Activated CD8-positive, alpha-beta T cell treated with anti-CD3 and anti-CD28 coated beads for 36 hours (primary cell): ENCODE measurements at places on chromosomes 1 and 21. TPM values are rescaled to one million over a fixed set of nuclear protein-coding genes. Genes with fewer than 3 reads are reported as not detected.

- no peaks in the 10 kb centered on the region for H3K4me1 ChIP-seq
- no peaks in the 10 kb centered on the region for H3K36me3 ChIP-seq
- no peak overlapping the region for H3K27ac ChIP-seq
- H3K4me3 ChIP-seq: no peak overlapping the region
Observed at GRCh38 chr1:115729756-115730155, 38.8 kb downstream of the CASQ2 start.

LAMC2 gene
- total RNA-seq: not detected

- H3K4me3 ChIP-seq: no peak overlapping the region
- no peak overlapping the region for H3K27ac ChIP-seq
- H3K4me1 ChIP-seq: no peaks in the 10 kb centered on the region
Observed at GRCh38 chr1:228851618-228852017, 116.3 kb downstream of the RHOU start.

MARK1 gene
- total RNA-seq: not detected

- H3K27me3 ChIP-seq: peaks cover 1% of the 10 kb centered on the region
- peaks cover 48% of the 10 kb centered on the region for H3K4me1 ChIP-seq
- H3K27ac ChIP-seq: no peak overlapping the region
Observed at GRCh38 chr21:34885125-34885524, 164.0 kb downstream of the RUNX1 start.

DNA sequence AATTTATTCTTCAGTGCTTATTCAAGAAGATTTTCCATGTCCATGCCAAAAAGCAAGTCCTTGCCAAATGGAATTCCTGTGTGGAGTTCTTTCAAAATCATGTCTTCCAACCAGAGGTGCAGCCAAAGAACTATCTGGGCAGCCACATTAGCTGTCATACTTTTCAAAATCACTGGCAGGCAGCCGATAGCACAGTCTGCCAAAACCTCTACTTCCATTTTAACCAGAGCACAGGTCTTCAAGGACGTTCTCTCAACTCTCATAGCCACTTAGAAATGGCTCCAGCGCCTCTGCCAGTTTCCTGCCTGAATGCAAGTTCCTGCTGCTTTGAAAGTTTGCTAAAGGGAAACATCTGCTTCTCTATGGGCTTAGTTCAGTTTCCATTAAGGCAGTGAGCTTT, 975.7 kb upstream of the ADGRL4 start:
- H3K4me3 ChIP-seq: no peak overlapping the region
- no peaks in the 10 kb centered on the region for H3K4me1 ChIP-seq
- H3K27ac ChIP-seq: no peak overlapping the region
- H3K36me3 ChIP-seq: no peaks in the 10 kb centered on the region
- H3K27me3 ChIP-seq: no peaks in the 10 kb centered on the region
- DNase-seq: no peak

DNA sequence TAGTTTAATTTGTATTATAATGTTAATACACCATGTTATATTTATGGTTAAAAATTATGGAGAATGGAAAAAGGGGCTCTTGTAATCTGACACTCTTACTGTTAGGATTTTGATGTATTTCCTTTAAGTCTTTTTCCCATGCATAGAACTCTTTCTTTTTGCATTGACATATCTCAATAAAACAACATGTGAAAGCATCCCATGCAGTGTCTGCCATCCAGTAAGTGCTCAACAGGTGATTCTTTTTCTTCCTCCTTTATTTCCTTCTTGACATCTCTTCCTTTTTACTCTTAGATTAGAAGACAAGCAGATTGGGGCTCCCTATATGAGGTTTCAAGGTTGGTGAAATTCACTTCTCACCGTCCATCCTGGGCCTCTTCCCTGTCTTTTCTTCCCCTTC, 2.8 kb downstream of the NEXN start:
- H3K27me3 ChIP-seq: peaks cover 11% of the 10 kb centered on the region
- no peak overlapping the region for H3K4me3 ChIP-seq
- H3K27ac ChIP-seq: no peak overlapping the region
- peaks cover 7% of the 10 kb centered on the region for H3K4me1 ChIP-seq
- no peak for DNase-seq
- H3K36me3 ChIP-seq: no peaks in the 10 kb centered on the region

GRCh38 chr1:51753969-51754368, 124.6 kb downstream of the NRDC start:
- H3K27ac ChIP-seq: no peak overlapping the region
- DNase-seq: peak; percentile 13
- H3K4me1 ChIP-seq: peaks cover 5% of the 10 kb centered on the region
- H3K4me3 ChIP-seq: no peak overlapping the region

ENAH gene
- total RNA-seq: 0.65 TPM

HSF2BP gene
- 1.5 TPM for total RNA-seq

ATP1A4 gene
- not detected for total RNA-seq

GRCh38 chr1:25619101-25619890, 2.7 kb downstream of the MAN1C1 start:
- H3K4me1 ChIP-seq: peaks cover 79% of the 10 kb centered on the region
- peak; percentile 61 for DNase-seq
- H3K27me3 ChIP-seq: peaks cover 3% of the 10 kb centered on the region
- H3K27ac ChIP-seq: peak overlapping the region; percentile 50

GRCh38 chr21:36132696-36133095, 2.2 kb upstream of the CBR3 start:
- peaks cover 32% of the 10 kb centered on the region for H3K4me1 ChIP-seq
- H3K4me3 ChIP-seq: no peak overlapping the region
- H3K27ac ChIP-seq: no peak overlapping the region
- H3K36me3 ChIP-seq: peaks cover 3% of the 10 kb centered on the region
- H3K27me3 ChIP-seq: no peaks in the 10 kb centered on the region

GRCh38 chr21:41378849-41379248, 17.0 kb downstream of the MX2 start:
- no peaks in the 10 kb centered on the region for H3K27me3 ChIP-seq
- no peak overlapping the region for H3K4me3 ChIP-seq
- DNase-seq: no peak
- no peak overlapping the region for H3K27ac ChIP-seq

DNA sequence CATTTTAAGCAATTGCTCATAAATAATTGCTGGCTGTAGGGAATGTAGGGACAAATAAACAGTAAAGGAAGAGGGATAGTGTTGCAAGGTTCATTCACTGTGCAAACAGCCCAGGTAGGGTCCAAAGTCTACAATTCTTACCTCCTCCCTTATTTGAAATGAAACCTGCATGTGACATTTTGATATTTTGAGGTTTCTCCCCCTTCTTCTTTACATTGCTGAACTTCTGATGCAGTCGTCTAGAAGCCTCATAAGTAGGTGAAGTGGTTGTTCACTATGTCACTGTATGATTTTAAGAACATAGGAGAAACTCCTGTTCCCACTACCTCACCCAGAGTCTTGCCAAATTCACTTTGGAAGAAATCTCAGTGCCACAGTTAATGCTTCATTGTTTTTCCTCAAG, 16.1 kb downstream of the F5 start:
- no peak overlapping the region for H3K4me3 ChIP-seq
- H3K27me3 ChIP-seq: no peaks in the 10 kb centered on the region
- H3K4me1 ChIP-seq: peaks cover 10% of the 10 kb centered on the region
- no peak for DNase-seq

LDLRAD2 gene
- total RNA-seq: 0.07 TPM

DNA sequence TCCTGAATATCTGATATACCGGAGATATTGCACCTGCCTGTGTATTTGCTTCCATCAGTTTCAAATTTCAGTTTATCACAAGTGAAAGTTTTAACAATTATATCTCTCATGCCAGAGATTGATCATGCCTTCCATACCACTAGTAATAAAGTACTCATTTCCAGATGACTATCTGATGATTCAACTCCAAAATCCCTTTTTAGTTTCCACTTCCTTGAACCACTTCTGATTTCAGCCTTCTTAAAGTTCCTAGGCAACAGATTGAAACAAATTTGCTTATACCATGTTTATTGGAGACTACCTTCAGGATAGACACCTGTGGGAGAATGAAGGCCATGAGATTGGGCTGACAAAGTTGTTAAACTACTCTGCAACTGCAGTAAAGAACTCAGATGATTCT, 21.5 kb upstream of the COL11A1 start:
- H3K27ac ChIP-seq: no peak overlapping the region
- H3K4me1 ChIP-seq: no peaks in the 10 kb centered on the region
- DNase-seq: no peak

- H3K4me3 ChIP-seq: peak overlapping the region; percentile 15
- H3K27ac ChIP-seq: peak overlapping the region; percentile 79
- H3K4me1 ChIP-seq: peaks cover 40% of the 10 kb centered on the region
- DNase-seq: peak; percentile 35
- H3K27me3 ChIP-seq: no peaks in the 10 kb centered on the region
Observed at GRCh38 chr21:31363720-31364119, 19.7 kb upstream of the TIAM1 start.

PYHIN1 gene
- total RNA-seq: 7.0 TPM

DNA sequence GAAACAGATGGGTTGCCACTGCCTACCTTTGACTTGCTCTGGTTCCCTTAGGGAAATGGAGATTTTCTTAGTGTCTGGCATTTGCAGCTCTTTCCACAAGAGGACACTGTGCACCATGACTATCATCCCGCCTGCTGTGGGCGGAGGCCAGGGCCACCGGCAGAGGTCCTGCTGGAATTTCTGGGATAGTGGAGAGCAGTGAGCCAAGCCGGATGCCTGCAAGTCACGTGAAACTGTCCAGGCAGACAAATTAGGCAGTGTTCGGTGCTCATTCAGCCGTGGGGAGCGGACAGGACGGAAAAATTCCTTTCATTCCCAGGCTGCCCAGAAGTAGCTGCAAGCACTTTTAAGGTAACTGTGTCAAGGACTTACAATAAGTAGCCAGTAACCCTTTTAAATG, 43.4 kb downstream of the IGSF5 start:
- no peak overlapping the region for H3K4me3 ChIP-seq
- H3K27ac ChIP-seq: no peak overlapping the region
- no peak for DNase-seq
- H3K4me1 ChIP-seq: no peaks in the 10 kb centered on the region
- H3K27me3 ChIP-seq: no peaks in the 10 kb centered on the region
- no peaks in the 10 kb centered on the region for H3K36me3 ChIP-seq

DNA sequence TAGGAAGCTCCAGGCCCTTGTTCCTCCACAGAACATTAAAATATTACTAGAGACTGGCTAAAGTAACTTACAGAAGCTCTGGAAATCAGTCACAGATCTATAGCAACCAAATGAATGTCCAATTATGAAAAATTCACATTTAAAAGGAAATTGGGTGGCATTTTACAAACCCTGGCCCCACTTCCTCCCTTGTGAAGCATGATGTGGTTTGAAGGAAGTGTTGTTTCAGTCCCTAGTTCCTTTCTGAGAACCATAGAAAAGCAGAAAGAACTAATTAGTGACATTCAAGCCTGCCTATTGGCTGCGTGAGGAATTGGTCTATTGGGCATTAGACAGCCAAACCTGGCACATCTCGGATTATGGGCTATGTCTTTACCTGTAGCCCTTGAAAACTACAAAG, 649.7 kb upstream of the NEGR1 start:
- H3K4me1 ChIP-seq: no peaks in the 10 kb centered on the region
- no peak overlapping the region for H3K4me3 ChIP-seq
- H3K27me3 ChIP-seq: no peaks in the 10 kb centered on the region
- no peaks in the 10 kb centered on the region for H3K36me3 ChIP-seq

- H3K36me3 ChIP-seq: peaks cover 21% of the 10 kb centered on the region
- H3K4me3 ChIP-seq: peak overlapping the region; percentile 40
- no peak for DNase-seq
- H3K27ac ChIP-seq: peak overlapping the region; percentile 62
Observed at GRCh38 chr1:25641931-25642573, 25.5 kb downstream of the MAN1C1 start.

SLC30A2 gene
- total RNA-seq: not detected

DNA sequence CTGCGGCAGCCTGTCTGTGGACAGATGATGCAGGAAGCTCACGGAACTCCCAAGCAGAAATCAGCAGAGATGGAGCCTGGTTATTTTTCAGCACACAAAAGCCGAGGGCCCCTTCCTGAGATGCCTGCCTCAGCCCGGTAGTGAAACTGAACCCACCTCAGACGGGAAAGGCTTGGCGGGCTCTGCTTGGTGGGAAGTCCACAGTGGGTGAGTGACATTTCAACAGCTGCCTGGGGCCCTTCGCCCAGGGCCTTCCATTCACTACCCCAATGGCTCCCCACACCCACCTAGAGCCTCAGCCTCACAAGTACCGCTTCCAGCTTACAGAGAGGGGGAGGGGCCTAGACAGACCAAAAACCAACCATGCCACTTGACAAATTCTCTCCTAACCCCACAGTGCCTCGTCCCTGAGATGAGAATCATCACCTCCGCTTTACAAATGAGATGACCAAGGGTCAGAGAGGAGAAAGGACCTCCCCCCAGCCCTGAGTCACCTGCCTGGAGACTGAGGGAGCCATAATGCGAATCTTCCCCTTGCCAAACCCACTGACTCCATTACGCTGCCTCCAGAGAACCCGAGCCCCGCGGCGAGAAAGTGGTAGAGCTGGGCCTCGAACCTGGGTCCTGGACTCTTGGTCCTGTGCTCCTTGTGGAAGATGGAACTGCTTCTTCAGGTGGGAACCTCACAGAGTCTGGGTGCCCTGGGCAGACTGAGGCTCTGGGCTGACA, 3.4 kb upstream of the ECE1 start:
- peaks cover 35% of the 10 kb centered on the region for H3K36me3 ChIP-seq
- H3K27ac ChIP-seq: peak overlapping the region; percentile 95
- H3K27me3 ChIP-seq: no peaks in the 10 kb centered on the region
- H3K4me1 ChIP-seq: peaks cover 83% of the 10 kb centered on the region
- DNase-seq: peak; percentile 96

DNA sequence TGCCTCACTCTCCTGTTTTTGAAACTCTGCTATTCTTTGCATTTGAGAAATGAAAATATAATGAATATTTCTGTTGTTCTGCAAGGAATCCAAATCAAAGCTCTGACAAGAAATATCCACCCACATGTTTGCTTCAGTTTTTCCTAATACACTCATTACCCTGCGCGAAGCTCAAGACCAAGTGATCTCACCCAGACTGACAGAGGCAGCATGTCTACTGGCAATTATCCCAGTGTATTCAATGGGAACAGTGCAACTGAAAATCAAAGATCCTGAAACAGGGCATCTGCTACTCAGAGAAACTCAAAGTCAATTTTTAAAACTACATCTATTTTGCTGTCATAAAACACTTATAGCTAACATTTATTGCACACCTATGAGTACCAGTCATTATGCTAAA, 321.0 kb upstream of the LRRC7 start:
- no peak overlapping the region for H3K4me3 ChIP-seq
- no peaks in the 10 kb centered on the region for H3K36me3 ChIP-seq
- no peaks in the 10 kb centered on the region for H3K4me1 ChIP-seq
- H3K27me3 ChIP-seq: no peaks in the 10 kb centered on the region
- no peak for DNase-seq

- no peak overlapping the region for H3K27ac ChIP-seq
- peaks cover 2% of the 10 kb centered on the region for H3K27me3 ChIP-seq
- no peak for DNase-seq
- H3K4me3 ChIP-seq: no peak overlapping the region
Observed at GRCh38 chr1:161989786-161990185, 33.9 kb downstream of the OLFML2B start.

SYT6 gene
- total RNA-seq: not detected

CD244 gene
- 1.8 TPM for total RNA-seq

CRYAA gene
- total RNA-seq: not detected

GRCh38 chr1:25757846-25758185, 42.2 kb upstream of the SELENON start:
- peaks cover 31% of the 10 kb centered on the region for H3K4me1 ChIP-seq
- H3K27ac ChIP-seq: no peak overlapping the region
- no peaks in the 10 kb centered on the region for H3K27me3 ChIP-seq
- H3K36me3 ChIP-seq: peaks cover 1% of the 10 kb centered on the region
- H3K4me3 ChIP-seq: no peak overlapping the region
- DNase-seq: no peak

PLEKHA6 gene
- total RNA-seq: 3.0 TPM

- H3K36me3 ChIP-seq: no peaks in the 10 kb centered on the region
- no peak overlapping the region for H3K27ac ChIP-seq
- no peaks in the 10 kb centered on the region for H3K27me3 ChIP-seq
- peaks cover 14% of the 10 kb centered on the region for H3K4me1 ChIP-seq
- no peak overlapping the region for H3K4me3 ChIP-seq
Observed at GRCh38 chr1:114347431-114348209, 163.4 kb downstream of the TRIM33 start.
